OCI-LY7 (cell line): ENCODE measurements at places on chromosomes 16 and 17. TPM values are rescaled to one million over a fixed set of nuclear protein-coding genes. Genes with fewer than 3 reads are reported as not detected.
A peak's percentile ranks its signal among the peaks of the same experiment; 100 is the strongest.

DNA sequence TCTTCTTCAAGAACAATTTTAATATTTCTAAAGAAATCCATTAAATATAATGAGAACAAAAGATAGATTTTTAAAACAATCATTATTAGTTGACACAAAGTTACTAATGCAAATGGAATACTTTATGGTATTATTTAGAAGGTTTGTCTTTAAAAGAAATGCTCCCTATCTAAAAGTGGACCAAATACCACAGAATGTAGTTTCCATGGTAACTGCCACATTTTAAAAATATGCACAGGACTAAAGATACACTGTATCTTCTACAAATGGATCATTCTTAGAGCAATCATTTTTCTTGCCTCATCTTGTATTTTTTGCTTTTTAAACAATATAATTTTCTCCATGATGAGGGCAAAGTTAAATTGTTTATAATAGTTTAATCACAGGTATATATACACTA, 296.0 kb downstream of the CEP112 start:
- no peak for DNase-seq

Gene ASPA
- total RNA-seq = not detected in 2 replicates

- DNase-seq = no peak
These were observed 96.7 kb downstream of the GNAO1 start for GRCh38 chr16:56288019-56288418.

Gene CDH5
- 0.09 TPM in 1 of 2 replicates, not detected in the other for total RNA-seq

Gene GDPD3
- 5.0 and 5.2 TPM in 2 replicates for total RNA-seq

- DNase-seq = no peak
These were observed 6.3 kb upstream of the ITGA3 start for GRCh38 chr17:50049636-50050035.

Gene AIPL1
- total RNA-seq = not detected in 2 replicates

GRCh38 chr16:83400234-83400633, 407.5 kb upstream of the HSBP1 start:
- no peak for DNase-seq

Gene SLC5A2
- not detected in 2 replicates for total RNA-seq

Gene SHISA6
- total RNA-seq = not detected in 2 replicates

Gene SSH2
- total RNA-seq = 73.9 and 78.6 TPM in 2 replicates

DNA sequence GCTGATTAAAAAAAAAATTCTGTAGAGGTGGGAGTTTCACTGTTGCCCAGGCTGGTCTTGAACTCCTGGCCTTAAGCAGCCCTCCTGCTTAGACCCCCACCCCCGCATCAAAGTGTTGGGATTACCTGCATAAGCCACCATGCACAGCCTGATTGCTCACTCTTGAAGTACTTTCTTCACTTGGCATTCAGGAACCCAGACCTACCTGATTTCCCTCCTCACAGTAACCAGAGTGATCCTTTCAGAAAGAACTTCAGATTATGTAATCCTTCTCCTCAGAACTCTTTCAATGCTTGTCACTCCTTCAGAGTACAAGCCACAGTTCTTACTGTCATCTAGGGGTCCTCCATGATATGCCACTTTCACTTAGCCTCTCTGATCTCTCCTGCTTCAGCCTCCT, 1.4 kb downstream of the EFCAB13 start:
- DNase-seq = peak; percentile 4

- DNase-seq = no peak
These were observed 42.9 kb downstream of the PRKCA start for GRCh38 chr17:66345264-66345663.

GRCh38 chr17:3740611-3741073, 16.9 kb downstream of the HASPIN start:
- DNase-seq = no peak

- DNase-seq = no peak
These were observed 22.3 kb downstream of the NPTX1 start for GRCh38 chr17:80453998-80454556.

- DNase-seq = no peak
These were observed 39.3 kb downstream of the PITPNM3 start for GRCh38 chr17:6517062-6517461.

GRCh38 chr16:54932737-54933254, 2.1 kb downstream of the IRX5 start:
- DNase-seq = no peak
